ENCODE measurements at places on chromosomes 1 and 21. TPM values are rescaled to one million over a fixed set of nuclear protein-coding genes. Genes with fewer than 3 reads are reported as not detected.

The GUCA2A gene
- not detected for total RNA-seq

DNA sequence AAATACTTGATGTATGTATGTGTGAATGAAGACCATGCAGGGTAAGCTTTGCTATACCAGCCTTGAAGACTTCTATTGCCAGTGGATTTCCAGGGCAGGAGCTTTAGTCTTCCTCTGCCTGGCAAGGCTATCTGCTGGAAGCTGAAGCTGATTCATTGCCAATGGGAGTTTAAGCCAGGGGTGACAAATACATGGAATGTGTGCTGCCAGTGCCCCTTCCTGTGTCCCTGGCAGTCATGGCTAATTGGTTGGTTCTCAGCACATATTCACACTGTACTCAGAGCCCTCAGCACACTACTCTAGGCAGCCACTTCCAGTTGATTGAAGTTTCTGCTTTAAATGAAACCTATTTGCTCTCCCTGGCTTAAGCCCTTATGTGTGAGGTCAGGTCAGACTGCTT, 1.5 kb downstream of the ZSCAN20 start:
- DNase-seq: no peak

The REN gene
- total RNA-seq: not detected

GRCh38 chr1:217983051-217983375, 302.1 kb upstream of the RRP15 start:
- DNase-seq: no peak

The C1QC gene
- total RNA-seq: not detected

The TAS1R3 gene
- total RNA-seq: 0.89 TPM

- DNase-seq: no peak
Measured at GRCh38 chr1:184965439-184965838, 8.9 kb downstream of the NIBAN1 start.

DNA sequence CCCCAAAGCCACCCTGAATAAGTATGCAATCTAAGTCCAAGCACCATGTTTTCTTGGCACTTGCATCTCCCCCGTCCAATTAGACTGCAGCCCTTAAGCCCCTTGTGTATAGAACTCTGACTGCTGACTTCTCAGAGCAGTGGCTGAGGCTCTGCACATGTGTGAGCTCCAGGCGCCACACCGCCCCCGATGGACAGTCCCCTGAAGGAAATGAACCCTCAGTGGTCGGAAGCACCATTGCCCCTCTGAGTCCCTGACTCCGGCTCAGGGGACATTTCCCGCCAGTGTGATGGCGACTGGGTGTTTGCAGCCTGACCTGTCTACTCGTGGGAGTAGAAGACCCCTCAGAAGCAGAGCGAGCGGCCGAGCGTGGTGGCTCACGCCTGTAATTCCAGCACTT, 37.2 kb upstream of the SCCPDH start:
- no peak for DNase-seq

DNA sequence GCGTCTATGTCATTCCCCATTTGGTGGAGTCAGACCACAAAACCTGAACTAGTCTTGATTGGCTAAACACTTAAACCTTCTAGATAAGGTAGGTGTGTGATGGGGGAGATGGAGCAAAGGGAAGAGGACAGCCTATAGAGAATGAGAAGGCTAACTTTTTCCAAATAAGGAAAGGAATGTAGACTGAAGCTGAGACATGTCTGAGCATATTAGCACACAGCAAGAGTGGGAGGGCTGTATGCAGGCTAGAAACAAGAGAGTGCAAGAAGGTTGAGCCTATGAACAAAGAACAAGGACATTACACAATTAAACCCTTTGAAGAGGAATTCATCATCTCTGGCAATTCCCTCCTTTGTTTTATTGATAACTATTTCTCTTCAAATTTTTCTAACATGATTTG, 89.2 kb upstream of the OLFM3 start:
- no peak for DNase-seq

DNA sequence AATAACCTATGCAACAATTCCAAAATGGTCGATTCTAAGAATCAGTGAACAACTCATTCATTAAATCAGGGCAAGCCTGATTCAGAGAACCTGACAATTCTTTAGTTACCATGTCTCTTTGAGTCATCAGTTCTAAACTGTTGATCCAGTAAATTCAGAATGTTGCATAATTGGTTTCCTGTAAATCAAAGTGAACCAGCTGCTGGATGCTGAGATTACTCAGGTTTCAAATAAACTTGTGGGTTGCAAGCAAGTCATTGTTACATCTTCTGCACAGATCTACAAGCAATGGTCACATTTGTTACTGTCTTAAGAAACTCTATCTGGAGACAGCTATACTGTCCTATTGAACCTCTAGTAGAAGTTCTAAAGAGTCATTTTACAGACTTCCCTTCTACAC, 16.5 kb downstream of the PLA2G2D start:
- DNase-seq: no peak

DNA sequence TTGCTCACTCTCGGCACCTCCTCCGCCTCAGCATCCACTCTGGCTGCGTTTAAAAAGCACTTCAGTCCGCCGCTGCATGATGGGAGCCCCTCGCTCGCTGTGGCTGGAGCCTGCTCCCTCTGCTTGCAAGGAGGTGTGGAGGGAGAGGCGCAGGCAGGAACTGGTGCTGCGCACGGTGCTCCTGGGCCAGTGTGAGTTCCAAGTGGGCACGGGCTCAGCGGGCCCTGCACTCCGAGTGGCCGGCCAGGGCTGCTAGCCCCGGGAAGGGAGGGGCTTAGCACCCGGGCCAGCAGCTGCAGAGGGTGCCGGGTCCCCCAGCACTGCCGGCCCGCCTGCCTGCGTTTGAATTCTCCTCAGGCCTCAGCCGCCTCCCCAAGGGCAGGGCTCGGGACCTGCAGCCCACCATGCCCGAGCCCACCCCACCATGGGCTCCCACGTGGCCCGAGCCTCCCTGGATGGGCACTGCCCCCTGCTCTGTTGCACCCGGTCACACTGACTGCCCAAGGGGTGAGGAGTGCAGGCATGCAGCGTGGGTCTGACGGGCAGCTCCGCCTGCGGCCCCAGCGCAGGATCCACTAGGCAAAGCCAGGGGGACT, 1599.5 kb downstream of the NCAM2 start:
- no peak for DNase-seq

The RNF187 gene
- 106 TPM for total RNA-seq

GRCh38 chr1:196858811-196859210, 29.0 kb upstream of the CFHR4 start:
- DNase-seq: no peak

DNA sequence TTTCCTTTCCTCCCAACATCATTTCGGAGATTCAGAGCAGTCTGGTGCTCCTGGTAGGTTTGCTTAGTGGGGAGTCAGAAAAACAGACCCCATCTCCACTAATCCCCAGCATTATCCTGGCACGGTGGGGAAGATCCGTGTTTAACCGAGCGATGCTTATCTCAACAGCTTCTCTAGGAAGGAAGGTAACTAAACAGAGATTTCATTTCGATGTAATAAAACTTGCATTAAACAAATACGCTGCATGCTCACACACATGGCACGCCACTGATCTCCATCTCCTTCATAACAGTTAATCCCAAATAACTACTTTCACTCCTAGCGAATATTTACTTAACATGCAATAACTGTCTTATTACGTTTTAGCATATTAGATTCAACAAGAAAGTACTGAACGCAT, 144.6 kb upstream of the CD34 start:
- no peak for DNase-seq

DNA sequence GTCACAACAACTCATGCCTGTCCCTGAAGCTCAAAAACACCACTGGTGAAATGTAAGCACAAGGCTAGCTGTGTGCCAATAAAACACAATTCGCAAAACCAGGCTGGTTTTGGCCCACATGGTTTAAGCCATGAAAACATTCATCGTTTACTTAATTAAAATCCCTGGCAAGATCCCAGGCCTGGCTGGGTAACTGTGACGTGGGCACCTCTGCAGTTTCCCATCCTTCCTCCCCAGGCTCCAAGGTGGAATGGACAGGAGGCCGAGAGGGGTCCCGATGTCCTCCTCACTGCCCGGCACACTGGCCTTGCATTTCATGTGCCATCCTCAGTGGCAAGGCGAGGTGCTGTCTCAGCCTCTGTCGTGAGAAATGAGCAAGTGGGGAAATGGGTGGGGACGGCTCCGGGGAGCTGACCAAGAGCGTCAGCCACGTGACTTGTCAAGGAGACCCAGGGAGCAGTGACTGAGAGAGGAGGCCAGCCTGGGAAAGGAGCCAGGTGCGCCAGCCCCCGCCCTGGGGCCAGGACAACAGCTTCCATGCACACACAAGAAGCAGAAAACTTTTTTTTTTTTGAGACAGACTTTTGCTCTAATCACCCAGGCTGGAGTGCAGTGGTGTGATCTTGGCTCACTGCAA, 153.1 kb upstream of the RAB4A start:
- DNase-seq: no peak

The ODR4 gene
- 23.7 TPM for total RNA-seq

The LCE2B gene
- not detected for total RNA-seq

GRCh38 chr21:14750041-14750440, 203.9 kb upstream of the SAMSN1 start:
- no peak for DNase-seq

DNA sequence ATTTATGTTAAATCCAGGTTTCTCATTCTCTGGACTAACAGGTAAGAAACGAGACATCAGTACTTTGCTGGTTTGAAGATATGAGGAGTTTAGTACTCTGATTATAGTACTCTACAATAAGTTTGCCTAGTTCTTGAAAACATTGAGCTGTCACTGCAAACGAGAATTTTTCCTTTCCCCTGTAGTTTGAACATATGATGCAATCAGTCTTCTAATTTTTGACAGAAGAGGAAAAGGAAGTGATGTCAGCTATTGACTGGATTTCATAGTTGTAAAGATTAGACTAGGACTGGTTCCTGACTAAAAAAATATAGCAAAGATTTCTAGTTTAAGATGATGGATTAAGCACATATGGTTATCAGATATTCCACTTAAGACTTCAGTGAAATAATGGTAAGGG, 461.9 kb downstream of the LRRIQ3 start:
- DNase-seq: no peak

GRCh38 chr1:108570128-108570527, 10.2 kb downstream of the EEIG2 start:
- peak; percentile 77 for DNase-seq

The SHCBP1L gene
- not detected for total RNA-seq

GRCh38 chr1:110548381-110548780, 29.4 kb upstream of the KCNA10 start:
- DNase-seq: no peak

GRCh38 chr1:100455478-100456072, 82.4 kb upstream of the GPR88 start:
- DNase-seq: no peak

The LRRC38 gene
- not detected for total RNA-seq

- no peak for DNase-seq
Measured at GRCh38 chr1:228414511-228415211, 2.0 kb downstream of the TRIM17 start.

- no peak for DNase-seq
Measured at GRCh38 chr1:103333141-103333540, 192.4 kb upstream of the RNPC3 start.

DNA sequence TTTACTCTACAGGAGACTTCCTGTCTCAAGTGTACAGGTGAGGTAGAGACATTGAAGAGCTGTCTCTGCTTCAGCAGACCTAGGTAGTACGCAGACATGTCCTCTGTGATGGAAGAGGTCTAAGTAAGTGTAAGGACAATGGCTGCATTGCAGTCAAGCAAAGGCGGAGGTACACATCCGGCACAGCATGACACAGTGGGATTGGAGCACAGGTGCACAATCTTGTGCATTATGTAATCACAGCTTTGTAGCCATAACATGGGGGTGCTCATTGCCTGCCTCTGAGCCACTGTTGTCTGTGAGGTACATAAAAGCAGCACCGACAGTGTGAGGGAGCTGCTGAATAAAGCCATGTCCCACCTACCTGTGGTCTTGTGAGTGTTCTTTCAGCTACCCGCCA, 66.4 kb upstream of the CCDC190 start:
- no peak for DNase-seq

GRCh38 chr1:230087028-230087716, 20.1 kb downstream of the GALNT2 start:
- DNase-seq: no peak

DNA sequence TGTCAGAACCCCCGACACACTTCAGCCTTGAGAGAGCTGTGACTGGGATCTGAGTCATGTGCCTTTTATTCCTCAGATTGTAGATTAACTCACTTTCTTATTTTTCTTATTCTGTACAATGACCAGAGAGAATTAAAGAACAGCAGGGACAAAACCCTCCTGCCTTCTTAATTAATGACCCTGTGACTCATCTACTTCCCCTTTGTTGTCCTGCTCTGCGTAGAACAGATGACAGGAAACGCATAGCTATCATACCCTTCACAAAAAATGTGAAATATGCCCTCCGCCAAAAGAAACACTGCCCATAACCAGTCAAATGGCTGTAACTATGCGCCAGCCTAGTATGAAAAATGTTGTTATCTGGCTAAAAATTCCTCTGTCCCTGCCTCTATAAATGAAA, 9.1 kb upstream of the PADI2 start:
- no peak for DNase-seq

The CRTC2 gene
- 103 TPM for total RNA-seq

DNA sequence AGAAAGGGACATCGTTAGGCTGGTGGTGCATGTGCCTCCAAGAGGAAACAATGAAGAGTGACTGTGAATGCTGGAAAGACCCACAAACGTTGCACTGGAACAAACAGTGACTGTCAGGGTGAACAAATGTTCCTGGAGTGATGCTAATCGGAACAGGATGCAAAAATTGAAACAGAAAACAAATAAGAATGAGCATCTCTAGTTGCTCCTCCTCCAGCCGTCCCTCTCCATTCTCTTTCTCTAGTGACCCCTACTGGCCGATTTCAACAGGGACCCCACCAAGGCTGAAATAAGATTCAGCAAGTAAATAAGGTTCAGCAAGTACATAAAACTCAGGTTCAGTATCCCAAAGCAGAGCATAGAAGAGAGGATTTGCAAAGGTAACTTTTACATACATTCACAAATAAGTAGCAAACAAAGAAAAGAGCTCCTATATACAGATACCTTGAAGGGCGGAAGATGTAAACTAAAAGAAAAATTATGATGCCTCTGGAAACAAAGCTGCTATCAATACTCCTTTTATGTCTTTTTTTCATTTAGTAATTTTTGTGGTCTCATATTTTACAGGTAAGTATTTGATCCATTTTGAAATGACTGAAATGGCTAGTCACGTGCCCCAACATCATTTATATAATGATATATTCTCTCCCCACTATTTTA, 836.1 kb upstream of the ADAMTS5 start:
- DNase-seq: no peak

GRCh38 chr1:45840704-45841103, 37.3 kb downstream of the MAST2 start:
- DNase-seq: no peak

GRCh38 chr1:182635871-182636270, 31.7 kb upstream of the RGS16 start:
- no peak for DNase-seq

The PLA2G2F gene
- not detected for total RNA-seq

- no peak for DNase-seq
Measured at GRCh38 chr1:212606395-212607205, 2.0 kb upstream of the ATF3 start.

Data from natural killer cell treated with Interleukin-12 subunit alpha and Interleukin-12 subunit beta and Interleukin-15 and Interleukin-18, amount 100 ng/mL, for 72 hours (primary cell).